Stimulated activated CD8-positive, alpha-beta memory T cell treated with anti-CD3 and anti-CD28 coated beads, Interleukin-2, amount 100 ng/mL, for 1 hour (primary cell): ENCODE measurements at places on chromosomes 6 and 20.

GRCh38 chr6:129954749-129955431, 63.5 kb upstream of the L3MBTL3 start:
- DNase-seq, result no peak

DNA sequence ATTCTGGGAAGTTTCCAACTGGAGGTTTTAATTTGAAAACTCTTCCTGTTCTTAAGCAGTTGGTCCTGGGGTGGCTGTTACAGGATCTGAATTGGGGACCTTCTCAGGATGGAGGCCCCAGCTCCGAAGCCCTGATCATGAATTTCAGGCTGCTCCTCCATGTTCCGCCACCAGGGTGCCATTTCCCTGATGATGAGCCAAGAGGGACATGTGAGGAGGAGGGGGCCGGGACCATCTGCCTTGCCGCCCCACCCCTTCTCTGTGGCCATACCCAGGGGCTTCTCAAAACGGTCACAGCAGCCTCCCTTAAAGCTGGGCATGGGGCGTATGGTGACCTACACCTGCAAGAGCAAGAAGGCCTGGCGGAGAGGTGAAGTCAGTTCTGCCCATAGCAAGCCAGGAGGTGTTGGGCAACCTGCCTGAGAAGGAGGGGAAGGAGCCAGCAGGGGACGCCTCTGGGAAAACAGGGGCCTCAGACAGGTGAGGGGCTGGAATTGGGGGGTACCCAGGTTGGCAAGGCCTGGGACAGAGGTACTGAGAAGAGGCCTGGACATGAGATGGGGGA, 3.6 kb upstream of the BAK1 start:
- DNase-seq, result no peak

DNA sequence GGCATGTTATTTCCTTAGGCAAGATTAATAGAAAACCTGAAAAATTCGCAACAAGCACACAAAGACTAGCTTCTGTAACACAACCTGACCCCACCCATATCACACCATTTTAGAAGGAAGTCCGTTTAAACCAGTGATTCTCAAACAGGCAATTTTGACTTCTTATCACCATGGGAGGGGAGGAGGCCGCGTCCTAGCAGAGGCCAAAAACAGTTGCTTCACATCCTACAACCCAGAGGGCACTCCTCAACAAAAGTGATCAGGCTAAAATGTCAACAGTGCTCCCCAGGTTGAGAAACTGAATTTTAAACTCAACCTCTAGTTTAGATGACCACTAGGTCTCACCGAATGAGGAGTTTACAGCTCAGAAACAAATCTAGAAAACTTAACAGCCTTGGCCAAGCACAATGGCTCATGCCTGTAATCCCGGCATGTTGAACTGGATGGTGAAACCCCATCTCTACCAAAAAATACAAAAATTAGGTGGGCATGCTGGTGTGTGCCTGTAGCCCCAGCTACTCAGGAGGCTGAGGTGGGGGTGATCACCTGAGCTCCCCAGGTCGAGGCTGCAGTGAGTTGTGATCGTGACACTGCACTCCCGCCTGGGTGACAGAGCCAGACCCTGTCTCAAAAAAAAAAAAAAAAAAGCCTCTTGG, 3.4 kb downstream of the SNX5 start:
- no peak for DNase-seq

DNA sequence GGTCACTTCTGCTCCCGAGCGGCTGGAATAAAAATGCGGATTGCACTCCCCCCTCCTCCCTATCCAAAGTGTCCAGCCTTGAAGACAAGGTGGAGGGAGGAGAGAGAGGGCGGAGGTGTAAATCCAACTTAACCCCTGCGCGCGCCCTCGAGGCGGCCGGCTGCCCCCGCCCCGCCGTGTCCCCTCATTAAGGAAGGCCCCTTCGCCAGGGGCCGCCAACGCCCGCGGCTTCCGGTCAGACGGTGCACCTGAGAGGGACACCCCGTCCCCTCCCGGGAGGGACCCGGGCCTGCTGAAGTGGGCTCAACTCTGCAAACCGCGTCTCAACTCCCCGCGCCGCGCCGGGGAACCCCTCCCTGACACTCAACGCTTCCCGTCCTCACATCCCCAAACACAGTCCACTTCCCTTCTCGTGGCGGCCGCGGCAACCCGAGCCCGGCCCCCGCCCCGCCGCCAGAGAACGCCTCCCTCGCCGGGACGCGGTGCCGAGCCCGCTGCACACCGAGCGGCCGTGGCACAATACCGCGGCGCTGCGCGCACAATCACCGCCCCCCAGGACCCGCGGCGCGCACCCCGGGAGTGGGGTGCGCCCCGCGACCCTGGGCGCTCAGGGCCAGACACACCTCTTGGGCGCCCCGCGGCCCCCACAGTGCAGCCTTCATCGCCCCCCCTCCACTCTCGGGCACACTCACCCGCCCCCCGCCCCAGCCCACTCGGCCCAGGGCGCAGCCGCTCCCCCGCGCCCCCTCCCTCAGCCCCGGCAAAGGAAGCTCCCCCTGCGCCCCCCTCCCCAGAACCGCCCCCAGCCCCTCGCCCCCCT, 102.5 kb downstream of the NOL4L start:
- no peak for DNase-seq

DNA sequence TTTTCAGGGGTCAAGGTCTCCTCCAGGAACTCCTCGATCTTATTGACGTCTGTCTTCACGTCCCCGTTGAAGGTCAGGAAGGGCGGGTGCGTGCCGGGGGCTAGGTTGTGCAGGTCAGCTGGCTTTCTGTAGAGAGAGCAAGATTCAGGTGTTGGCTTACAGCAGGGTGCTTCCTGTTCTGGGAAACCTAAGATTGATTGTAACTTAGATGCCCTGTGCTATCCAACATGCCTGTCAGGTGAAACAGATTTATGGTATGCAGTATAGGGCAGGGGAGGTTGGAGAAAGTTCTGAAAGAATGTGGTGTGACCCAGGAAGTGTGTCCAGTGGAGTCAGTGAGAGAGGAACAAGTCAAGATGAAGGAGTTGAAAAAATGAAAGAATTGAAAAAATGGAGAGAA, 66.4 kb downstream of the CLIC5 start:
- no peak for DNase-seq

GRCh38 chr6:55399351-55399750, 72.1 kb downstream of the GFRAL start:
- DNase-seq, result no peak

DNA sequence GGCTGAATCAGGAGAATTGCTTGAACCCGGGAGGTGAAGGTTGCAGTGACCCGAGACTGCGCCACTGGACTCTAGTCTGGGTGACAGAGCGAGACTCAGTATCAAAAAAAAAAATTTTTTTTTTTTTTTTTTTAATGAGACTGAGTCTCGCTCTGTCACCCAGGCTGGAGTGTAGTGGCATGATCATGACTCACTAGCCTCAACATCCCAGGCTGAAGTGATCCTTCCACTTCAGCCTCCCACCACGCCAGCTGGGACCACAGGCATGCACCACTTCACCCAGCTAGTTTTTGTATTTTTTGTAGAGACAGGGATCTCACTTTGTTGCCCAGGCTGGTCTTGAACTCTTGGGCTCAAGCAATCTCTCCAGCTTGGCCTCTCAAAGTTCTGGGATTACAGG, 53.3 kb downstream of the MYO6 start:
- DNase-seq, result no peak

- DNase-seq, result no peak
Measured at GRCh38 chr6:139640921-139641320, 266.5 kb upstream of the CITED2 start.

- DNase-seq, result no peak
Measured at GRCh38 chr20:25203871-25204320, 8.4 kb downstream of the ENTPD6 start.

DNA sequence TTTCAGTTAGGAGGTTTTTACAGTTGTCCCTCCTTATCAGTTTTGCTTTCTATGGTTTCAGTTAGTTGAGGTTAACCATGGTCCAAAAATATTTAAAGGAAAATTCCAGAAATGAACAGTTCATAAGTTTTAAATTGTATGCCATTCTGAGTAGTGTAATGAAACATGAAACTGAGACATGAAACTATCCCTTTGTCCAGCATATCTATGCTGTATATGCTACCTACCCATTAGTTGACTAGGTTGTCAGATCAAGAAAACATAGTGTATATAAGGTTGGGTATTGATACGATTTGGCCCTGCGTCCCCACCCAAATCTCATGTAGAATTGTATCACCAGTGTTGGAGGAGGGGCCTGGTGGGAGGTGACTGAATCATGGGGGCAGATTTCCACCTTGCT, 39.1 kb downstream of the VGLL2 start:
- DNase-seq, result no peak

DNA sequence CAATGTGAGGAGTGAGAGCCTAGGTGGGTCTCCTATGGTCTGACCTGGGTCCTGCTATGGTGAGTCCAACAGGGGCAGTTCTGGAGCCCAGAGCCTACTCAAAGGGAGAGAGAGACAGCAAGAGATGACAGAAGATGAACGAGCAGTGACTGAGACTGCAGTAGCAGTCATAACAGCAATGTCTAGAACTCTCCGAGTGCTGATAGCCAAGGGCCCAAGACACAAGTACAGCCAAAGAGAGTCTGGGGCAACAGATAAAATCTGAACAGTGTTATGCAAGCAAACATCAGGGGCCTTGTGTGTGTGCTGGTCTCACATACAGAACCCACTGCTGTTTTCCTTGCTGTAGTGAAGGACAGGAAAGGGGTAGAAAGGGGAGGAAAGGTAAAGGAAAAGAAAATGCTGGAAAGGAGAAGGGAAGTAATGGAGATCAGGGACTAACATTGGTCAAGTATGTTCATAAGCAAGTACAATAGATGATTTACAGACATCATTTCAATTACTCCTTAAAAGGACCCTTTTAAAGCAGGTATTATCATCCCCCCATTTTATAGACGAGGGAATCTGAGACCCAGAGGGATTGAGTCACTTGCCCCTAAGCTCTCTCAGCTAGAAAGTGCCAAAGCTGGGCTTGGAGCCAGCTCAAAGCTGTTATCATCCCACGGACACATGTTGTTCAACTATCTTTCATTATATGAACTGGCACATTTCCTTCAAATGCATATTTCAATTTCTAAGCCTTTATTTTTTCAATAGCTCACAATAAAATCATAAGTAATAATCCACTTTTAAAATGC, 182.3 kb upstream of the RAB32 start:
- DNase-seq, result no peak

GRCh38 chr20:32637311-32637710, 36.4 kb downstream of the C20orf203 start:
- DNase-seq, result no peak

- DNase-seq, result no peak
Measured at GRCh38 chr6:113645986-113646385, 211.2 kb upstream of the MARCKS start.

- DNase-seq, result no peak
Measured at GRCh38 chr6:15980801-15981200, 148.1 kb upstream of the MYLIP start.

DNA sequence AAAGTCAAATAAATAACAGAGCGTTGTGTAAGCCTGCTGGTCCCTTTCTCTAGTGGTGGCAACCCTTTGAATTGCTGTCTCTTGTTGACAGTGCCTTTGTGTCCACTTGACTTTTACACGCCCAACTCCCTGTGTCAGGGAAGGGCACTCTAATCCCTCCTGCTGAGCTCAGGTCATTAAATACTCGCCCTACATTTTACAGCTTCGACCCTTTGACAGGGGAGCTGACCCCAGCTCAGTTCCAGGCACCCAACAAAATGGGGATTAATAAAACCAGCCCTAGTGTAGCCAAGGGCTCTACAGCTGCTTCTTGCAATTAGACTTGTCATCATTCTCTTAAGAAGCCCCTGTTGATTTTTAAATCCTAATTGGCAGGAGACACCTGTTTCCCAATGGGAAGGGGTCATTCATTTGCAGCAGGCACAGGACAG, 308.2 kb downstream of the EYA4 start:
- no peak for DNase-seq

GRCh38 chr6:77089776-77090175, 373.5 kb downstream of the HTR1B start:
- DNase-seq, result no peak

- DNase-seq, result no peak
Measured at GRCh38 chr6:1127597-1128288, 184.2 kb upstream of the FOXQ1 start.

- DNase-seq, result no peak
Measured at GRCh38 chr6:136307351-136307750, 17.7 kb upstream of the BCLAF1 start.

DNA sequence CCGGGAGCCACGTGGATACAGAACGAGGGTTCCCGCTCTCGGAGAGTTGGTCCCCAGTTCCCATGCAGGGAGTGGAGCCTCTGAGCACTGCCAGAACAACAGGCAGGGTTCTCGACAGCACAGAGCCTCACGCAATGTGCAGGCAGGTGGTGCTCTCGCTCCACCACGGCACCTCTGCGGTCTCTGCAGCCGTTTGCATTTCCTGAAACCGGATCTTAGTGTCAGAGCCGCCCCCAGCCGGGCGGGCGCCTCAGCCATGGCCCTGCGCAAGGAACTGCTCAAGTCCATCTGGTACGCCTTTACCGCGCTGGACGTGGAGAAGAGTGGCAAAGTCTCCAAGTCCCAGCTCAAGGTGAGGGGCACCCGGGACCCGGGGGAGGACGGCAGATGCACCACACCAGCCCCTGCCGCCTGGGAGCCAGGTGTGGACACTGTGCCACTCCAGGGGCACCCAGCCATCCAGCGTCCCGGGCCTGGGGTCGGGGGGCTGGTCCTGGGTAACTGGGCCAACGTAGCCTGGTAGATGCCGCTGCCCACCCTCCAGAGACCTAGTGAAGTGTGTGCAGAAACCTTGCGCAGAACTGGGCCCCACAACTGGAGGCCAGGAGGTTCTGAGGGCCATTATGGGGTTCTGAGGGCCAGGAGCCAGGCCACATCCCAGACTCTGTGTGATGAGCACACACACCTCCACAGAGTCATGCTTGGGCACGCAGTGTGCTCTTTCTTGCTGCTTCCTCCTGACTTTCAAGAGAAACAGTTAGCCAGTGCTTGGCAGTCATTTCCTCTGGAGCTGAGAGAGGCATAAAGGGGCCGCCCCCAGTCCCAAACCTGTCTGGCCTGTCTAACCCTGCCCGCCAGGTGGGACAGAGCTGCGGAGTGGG, at the start of gene DEF6:
TSS of gene DEF6 (plus strand) at position 218 of the 881 bp plus-strand sequence. CDS start at position 257, 39 bp downstream.
- DNase-seq, result peak; percentile 73
